ENCODE measurements at places on chromosomes 12 and 14.

GRCh38 chr14:64815257-64815656 lies 64.5 kb downstream of the SPTB start:
- no peak for DNase-seq

- DNase-seq = no peak
Measured at GRCh38 chr12:96106137-96106536, 70.8 kb upstream of the LTA4H start.

- no peak for DNase-seq
Measured at GRCh38 chr12:68934392-68934791, 1.4 kb upstream of the CPM start.

DNA sequence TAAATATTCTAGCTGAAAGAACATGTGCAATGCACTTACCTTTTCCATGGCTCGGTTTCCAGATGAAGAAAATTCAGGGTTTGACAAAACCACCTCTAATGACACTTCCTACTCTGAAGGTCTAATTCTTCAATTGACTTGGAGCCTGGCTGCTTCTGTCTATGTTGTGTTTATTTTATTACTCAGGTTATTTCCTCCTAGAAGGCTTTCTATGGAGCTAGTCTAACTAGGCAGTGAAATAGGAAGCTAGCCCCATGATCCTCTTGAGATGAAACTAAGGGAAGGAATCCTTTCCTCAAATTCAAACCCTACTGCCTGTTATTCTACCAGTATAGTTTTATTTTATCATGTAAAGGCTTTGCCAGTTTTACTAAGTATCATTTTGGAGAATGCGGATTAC lies 20.9 kb upstream of the IFNG-AS1 start:
- no peak for DNase-seq

- DNase-seq = peak; percentile 42
Measured at GRCh38 chr12:12717586-12718380, 615 bp downstream of the CDKN1B start.

DNA sequence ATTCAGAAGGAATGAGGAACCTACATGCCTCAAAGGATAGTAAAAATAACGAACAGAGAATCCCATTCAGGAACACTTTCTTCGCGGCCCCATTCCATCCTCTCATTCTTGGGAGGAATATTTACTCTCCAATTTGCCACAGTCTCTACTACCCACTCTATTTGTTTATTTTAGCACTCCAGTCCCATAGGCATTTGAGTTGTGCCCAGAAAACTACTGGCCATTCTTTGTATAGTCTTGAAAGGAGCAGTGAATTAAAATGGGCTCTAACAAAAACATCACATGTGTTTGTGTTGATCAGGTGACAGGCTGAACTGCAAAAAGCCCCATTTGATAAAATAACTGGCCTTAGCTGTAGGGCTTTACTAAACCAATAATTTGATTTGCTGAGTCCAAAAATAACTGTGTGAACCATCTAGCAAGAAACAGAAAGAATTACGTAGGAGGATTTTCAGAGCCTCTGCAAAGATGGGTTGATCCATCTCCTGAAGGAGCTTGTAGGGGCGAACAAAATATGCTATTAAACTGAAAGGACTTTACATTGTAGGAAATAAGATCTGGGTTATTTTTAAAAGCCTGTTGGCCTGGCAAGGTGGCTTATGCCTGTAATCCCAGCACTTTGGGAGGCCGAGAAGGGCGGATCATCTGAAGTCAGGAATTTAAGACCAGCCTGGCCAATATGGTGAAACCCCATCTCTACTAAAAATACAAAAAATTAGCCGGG lies 142.3 kb upstream of the CPNE8 start:
- no peak for DNase-seq
